ENCODE measurements at places on chromosomes 12 and 14.

- no peak for DNase-seq
These were observed 52.5 kb upstream of the RBM19 start for GRCh38 chr12:114018669-114019068.

GRCh38 chr14:32010604-32011125 is 66.4 kb upstream of the ARHGAP5 start:
- DNase-seq, result no peak

DNA sequence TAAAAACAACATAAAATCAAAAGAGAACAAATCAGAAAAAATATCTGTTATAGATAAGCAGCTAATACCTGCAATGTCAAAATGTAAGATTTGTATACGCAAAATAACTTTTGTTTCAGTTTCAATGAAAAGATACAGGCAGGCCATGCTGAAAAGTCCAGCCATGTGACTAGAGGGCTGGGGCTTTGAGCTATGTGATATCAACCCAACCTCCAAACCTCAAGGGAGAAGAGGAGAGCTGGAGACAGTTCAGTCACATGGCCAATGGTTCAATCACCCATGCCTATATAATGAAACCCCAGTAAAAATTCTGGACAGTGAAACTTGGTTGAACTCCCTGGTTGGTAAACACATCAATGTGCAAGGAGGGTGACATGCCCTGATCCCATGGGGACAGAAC is 5.3 kb downstream of the COX16 start:
- DNase-seq, result no peak

GRCh38 chr14:95408731-95409476 is 89.2 kb upstream of the CLMN start:
- DNase-seq, result no peak

DNA sequence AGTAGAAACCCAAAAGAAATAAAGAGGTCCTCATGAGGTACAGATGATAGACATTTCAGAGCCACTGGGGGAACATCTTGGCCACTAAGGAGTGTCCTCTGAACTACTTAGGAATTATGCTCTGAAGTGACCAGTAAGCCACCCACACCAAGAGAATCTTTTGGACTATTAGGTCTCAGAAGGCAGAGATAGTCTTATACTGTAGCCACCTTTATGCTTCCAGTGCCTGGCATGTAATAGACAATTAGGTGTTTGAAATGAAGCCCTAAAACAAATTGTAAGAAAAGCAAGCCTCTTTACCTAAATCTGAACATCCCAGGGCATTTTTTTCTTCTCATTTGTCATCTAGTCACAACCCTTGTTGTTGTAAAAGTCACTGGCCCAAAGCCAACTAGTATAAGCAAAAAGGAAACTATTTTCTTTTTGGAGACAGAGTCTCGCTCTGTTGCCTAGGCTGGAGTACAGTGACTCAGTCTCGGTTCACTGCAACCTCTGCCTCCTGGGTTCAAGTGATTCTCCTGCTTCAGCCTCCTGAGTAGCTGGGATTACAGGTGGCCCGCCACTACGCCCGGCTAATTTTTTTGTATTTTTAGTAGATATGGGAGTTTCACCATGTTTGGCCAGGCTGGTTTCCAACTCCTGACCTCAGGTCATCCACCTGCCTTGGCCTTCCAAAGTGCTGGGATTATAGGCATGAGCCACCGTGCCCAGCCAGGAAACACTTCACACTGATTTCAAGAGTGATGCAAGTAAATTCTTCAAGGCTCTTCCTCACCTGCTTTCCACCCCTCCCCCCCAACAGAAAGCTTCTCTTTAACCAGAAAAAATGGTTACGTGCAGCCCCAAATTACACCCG is 11.1 kb downstream of the PLEKHA5 start:
- DNase-seq, result no peak

DNA sequence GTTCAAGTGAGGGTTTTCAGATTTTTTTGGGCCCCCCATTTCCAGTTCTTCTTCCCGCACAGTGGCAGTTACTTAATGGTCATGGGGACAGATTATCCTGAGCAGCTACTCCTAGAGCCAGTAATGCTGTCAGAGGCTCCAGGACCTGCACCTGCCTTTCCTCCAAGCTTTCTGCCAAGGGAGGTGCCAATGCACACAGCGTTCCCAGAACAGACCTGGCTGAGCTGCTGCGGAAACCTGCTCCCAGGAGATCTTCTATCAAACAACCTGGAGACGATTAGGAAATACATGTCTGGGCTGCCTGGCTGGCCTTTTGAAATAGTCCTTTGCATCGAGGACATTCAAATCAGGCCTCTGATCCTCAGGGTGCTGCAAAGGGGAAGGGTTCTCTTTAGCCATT is 120.9 kb downstream of the SLC8A3 start:
- DNase-seq, result no peak

DNA sequence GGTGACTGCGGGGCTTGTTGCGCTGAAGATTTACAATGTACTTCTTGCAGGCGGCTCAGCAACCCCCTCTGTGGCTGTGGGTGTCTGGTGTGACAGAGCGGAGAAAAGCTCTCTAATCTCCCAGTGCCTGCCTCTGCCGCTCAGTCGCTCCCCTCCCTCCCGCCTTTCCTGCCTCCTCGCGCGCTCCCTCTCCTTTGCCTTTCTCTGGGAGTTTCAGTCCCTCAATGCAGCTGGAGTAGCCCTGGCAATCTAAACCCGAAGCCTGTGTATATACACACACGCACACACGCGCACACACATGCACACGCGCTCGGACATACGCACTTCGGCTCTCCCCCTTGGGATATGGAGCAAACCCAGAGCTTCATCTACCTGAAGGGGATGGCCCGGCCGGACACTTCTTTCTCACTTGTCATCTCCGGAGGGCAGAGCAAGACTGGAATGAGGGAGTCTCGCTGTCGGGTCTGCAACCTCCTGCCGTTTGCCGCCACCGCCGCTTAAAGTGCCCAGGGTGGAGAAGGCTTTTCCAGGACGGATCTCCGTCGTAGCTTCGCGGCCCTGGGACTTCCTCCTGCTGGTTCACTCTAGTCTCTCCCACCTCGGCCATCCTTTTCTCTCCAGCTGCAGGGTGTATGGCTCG is 599 bp upstream of the TRHDE start:
- DNase-seq, result no peak

- peak; percentile 33 for DNase-seq
These were observed at the start of gene KIF5A for GRCh38 chr12:57549909-57550640. KIF5A (plus strand) TSS chr12:57550044; CDS start chr12:57550272, 228 bp downstream.

- no peak for DNase-seq
These were observed 39.7 kb downstream of the PSMA6 start for GRCh38 chr14:35331605-35332516.

- DNase-seq, result no peak
These were observed 18.6 kb upstream of the PLEKHG3 start for GRCh38 chr14:64685371-64686281.

GRCh38 chr12:93712200-93712599 is 35.0 kb downstream of the CRADD start:
- no peak for DNase-seq

GRCh38 chr14:75615200-75615599 is 36.8 kb downstream of the FLVCR2 start:
- no peak for DNase-seq

DNA sequence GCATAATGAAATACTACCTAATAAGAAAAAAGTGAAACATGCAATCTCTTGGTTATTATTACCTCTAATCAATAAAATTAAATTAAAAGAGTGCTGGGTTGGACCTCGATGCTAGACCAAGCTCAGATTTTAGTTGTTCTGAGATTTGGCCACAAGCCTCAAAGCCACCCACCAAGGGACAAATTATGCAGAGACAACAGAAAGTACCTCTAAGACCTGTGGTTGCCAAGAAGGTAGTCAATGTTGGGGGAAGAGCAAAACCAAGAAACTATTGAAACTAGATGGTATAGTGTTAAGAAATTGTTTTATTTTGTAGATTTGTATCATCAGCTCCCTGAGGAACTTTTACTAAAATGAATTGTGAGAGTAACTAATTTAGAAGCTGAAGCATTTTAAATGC is 43.8 kb upstream of the ARID2 start:
- no peak for DNase-seq

DNA sequence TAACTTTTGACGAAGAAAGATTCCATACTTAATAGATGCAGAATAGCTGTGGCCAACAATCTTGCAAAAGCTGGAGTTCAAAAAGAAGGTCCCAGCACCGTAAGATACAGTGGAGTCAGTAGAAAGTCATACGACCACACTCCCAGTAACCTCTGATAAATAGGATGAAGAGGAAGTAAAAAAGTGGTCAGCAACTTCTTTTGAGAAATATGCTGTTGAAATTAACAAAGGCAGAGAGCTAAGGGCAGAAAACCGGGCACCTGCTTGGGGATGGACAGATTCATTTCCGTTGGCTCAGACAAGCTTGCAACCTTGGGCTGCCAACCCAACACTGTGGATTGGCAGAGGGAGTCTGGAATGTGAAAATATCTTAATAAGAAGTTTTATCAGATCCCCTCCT is 40.0 kb downstream of the BTG1 start:
- DNase-seq, result no peak

- DNase-seq, result no peak
These were observed 872 bp downstream of the FAM177A1 start for GRCh38 chr14:35046751-35047536.

GRCh38 chr12:15563663-15564062 is 225.5 kb downstream of the EPS8 start:
- DNase-seq, result no peak

GRCh38 chr12:57126061-57126460 is 2.2 kb upstream of the LRP1 start:
- no peak for DNase-seq

- no peak for DNase-seq
These were observed 124.6 kb upstream of the E2F7 start for GRCh38 chr12:77189901-77190416.

DNA sequence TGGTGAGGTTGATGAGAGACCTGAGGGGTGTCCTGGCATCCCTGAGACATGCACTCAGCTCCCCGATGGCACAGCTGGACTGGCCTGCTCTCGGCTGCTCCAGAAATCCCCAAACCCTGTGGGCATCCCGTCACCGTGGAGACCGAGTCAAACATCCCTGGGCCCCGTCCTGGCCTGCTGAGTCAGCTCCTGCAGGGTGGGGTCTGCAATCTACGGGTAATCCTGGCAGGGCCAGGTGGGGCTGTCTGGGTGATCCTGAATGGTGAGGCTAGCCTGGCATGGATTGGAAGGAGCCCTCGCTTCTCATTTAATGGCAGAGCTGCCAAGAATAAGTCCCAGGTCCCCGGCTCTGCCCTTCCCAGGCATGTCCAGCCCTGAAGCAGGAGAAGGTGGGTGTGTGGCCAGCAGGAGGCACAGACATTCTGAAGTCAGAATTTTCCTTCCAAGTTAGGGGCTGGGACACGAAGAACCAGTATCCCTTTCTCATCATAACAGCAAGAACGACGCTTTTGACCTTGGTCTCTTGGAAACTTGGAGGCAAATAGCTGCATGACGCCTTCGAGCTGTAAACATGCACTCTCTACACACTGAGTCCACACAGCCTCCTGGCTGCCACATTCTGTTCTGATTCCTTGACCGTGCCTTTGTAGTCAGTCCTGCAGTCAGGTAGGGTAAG is 17.7 kb upstream of the SERPINA4 start:
- DNase-seq, result no peak

DNA sequence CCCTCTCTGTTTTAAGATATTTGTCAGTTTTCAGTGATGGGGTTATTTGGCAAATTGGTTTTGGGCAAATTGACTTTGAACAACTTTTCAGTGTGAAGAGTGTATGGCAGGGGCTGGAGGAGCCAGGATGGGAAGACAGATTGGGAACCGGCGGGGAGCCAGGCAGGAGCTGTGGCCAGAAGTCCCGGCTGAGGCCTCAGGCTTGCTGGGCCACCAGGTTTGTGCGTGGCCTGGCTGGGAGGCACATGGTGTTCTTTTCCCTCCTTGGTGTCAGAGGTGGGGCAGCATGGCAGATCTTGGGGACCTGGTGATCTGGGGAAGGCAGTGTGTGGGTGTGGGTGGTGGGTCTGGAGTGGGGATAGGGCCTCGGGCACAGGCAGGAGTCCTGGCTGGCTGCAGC is 61.1 kb downstream of the SLC25A47 start:
- no peak for DNase-seq

DNA sequence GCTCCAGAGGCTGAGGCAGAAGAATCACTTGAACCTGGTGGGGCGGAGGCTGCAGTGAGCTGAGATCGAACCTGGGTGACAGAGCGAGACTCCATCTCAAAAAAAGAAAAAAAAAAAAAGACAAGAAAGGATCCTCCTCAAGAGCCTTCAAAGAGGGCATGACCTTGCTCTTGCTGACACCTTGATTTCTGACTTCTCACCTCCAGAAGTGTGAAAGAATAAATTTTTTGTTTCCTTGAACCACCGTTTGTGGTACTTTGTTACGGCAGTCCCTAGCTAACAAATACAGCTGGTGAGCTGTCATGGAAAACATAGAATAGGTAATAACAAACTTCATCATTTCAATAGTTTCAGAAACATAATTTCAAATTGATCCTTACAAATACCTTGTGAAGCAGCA is 1.9 kb upstream of the ACTR10 start:
- peak; percentile 7 for DNase-seq

GRCh38 chr12:16562435-16562834 is 43.5 kb downstream of the LMO3 start:
- DNase-seq, result no peak

- no peak for DNase-seq
These were observed 232.4 kb downstream of the AEBP2 start for GRCh38 chr12:19671695-19672094.

DNA sequence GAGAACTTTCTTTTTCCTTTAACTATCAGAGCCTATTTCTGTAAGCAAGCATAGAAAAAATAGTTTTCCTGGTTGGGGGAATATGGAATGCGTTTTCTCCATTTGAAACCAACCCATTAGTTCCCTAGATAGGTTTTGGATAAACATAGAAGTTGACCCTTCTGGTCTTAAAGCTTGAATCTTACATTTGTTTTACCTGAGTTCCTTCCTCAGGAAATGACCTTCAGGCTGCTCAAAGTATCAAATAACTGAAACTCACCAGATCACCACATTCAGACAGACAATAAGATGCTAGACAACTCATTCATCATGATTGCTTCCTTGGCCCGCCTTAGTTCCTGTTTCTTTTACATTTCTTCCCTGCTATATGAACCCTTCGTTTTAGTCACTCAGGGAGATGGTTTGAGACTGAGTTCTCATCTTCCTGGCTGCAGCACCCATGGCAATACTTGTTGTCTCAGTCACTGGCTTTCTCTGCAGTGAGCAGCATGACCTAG is 52.2 kb downstream of the LRP6 start:
- DNase-seq, result no peak

DNA sequence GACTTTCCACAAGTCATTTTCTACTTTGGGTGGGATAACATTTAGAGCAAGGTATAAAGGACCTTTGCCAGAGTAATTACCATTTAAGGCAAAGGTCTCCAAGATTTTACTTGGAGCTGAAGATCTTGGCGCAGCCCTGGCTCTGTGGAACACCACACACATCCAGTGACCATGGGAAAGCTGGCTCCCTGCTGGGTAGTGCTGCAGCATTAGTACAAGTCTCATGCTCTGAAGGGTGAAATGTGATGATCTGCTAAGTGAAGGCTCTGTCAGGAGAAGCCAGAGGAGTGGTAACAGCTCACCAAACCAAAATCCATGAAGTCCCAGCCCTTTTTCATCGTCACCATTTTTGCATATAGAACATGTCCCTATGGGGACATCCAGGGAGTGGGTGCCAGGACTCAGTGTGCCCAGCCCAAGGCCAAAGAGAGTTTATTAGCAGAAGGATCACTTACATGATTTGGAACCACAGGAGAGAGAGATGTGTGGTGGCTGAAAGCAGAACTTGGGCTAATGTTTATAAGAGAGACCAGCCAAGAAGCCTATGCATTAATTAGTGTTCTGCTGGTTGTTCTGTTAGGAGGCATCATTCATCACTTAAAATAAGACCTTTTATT is 110.7 kb downstream of the SLC38A6 start:
- DNase-seq, result no peak
